Activated CD4-positive, alpha-beta T cell treated with anti-CD3 and anti-CD28 coated beads for 1 hour (primary cell): ENCODE measurements at places on chromosomes 12 and 14.

GRCh38 chr12:105455261-105455660 lies 124.8 kb downstream of the C12orf75 start:
- no peak for DNase-seq

DNA sequence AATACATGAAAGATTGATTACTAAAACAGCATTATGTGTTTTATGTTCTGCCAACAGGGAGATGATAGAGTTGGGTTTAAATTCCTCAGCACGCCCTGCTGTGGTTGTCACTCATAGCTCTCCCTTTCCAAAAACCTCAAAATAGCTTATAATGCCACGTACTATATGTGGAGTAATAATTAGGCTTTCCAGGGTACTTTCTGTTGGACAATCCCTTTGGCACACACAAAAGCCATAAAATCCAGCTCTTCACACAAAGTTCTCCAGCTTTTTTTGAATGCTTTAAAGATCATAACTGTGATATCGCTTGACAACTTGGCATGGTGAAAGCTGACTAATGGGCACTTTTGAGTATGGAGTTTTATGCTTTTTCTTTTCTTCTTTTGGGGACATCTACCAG lies 145.3 kb upstream of the DCN start:
- no peak for DNase-seq

GRCh38 chr14:99127651-99128167 lies 144.3 kb downstream of the BCL11B start:
- DNase-seq = no peak

DNA sequence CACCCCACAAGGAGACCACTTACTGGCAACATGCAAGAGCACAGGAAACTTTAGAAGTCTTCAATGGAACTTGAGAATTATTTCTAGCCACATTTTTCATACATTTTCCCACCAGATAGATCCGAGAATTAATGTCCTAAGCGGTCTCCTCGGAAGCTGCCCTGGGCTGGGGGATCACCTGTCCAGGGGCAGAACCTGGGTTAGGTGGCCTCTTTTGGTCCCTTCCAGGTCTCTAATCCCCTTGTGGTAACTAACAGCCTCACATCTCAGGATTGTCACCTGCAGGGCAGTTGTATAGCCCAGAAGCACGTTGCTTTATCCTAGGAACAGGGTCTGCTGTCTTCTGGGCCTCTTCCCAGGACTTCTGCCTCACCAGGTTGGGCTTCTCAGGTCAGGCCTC lies 38.7 kb upstream of the PRMT8 start:
- DNase-seq = no peak

- no peak for DNase-seq
These were observed 67.3 kb upstream of the TMCC3 start for GRCh38 chr12:94717656-94718055.

- DNase-seq = no peak
These were observed 184.4 kb upstream of the SLC38A2 start for GRCh38 chr12:46556819-46557524.

DNA sequence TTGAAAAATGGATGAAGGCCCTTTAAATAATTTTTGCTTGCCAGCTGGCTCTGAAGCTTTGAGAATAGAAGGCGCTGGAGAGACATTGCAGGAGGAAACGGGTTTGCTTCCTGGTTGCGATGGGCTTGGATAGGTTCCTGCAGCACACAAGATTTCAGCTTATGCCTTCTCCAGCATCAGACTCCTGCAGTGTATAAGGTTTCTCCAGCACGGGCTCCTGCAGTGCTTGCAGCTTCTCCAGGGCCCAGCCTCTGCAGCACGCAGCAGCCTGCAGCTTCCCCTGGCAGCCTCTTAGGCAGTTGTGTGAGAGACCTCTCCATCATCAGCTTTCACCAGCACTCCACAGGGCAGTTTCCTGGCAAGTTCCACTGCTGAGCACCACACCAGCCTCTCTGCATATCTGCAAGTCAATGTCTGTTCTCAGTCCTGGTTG lies 78.7 kb upstream of the ZDHHC17 start:
- DNase-seq = no peak

DNA sequence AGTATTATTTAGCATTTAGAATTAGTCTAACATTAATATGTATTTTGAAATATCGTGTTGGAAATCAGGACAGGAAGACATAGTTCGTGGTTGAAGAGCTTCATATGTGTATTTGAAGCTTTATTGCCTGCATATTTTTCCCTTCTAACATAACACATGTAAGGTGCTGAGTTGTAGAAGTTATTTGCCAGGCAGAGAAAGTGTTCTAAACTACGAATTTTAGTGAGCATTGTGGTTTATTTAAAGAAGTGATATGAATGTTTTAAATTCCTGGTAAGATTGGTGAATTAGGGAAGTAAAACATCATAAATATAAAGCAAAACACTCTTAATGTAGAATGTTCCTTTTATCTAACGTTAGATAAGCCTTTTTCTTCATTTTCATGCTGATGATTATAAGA lies 2.5 kb downstream of the RASSF3 start:
- DNase-seq = no peak

DNA sequence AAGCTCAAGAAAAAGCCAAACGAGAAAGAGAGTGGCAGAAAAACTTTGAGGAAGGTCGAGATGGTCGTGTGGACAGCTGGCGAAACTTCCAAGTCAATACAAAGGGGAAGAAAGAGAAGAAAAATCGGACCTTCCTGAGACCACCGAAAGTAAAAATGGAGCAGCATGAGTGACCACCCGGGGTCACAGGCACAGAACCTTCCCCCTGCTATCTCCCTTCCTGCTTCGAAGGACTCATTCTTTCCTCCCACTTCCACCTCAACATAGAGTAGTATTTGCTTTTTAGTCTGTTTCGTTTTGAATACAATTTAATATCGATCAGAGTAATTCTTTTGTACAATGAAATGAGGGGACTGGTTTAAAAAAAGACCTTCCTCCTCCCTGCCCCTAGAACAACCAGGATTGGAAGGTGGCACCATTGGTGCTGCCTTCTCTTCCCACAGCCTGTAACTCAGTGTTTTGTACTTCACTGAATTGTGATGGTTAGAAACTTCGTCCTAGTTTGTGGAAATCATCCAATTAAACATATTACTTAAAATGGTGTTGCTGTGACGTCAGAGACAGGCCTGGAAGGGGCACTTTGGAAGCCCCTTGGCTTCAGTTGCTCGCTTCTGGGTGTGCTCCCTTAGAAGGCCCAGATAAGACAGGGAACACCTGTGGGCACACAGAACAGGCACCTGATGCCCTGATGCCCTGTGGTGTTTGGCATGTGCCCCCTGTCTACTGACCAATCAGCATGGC lies 26.1 kb upstream of the NFKBIA start:
- no peak for DNase-seq

- no peak for DNase-seq
These were observed 59.1 kb downstream of the DIO2 start for GRCh38 chr14:80152166-80152565.

- DNase-seq = no peak
These were observed 17.7 kb downstream of the IRAK4 start for GRCh38 chr12:43776498-43776897.

DNA sequence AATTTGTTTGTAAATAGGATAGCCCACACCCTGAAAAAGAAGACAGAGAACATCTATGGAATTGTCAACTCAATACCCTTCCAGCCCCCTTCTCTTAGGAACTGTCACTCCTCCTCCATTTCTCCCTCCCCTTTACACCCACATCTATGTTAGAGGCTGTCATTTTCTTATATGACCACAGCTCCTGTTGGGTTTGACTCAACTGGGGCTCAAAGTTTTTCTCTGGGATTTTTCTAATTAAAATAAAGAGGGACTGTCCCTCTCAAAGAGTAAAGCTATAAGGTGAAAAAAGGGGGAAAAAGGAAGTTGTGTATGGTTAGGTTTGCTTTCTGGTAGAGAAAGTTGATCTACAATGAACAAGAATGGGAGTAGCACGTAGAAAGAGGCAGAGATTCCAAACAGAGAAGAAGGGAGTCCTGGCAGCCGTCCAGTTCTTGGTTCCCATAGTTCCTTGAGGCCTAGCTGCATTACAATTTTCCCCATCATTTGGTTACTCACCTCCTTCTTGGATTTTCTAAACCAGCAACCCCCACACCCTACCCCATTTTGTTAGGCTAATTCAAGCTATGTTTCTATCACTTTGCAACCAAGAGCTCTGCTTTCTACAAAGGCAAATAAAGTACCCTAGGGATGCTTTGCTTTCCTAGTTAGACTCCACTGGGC lies 44.3 kb upstream of the STK38L start:
- DNase-seq = no peak

DNA sequence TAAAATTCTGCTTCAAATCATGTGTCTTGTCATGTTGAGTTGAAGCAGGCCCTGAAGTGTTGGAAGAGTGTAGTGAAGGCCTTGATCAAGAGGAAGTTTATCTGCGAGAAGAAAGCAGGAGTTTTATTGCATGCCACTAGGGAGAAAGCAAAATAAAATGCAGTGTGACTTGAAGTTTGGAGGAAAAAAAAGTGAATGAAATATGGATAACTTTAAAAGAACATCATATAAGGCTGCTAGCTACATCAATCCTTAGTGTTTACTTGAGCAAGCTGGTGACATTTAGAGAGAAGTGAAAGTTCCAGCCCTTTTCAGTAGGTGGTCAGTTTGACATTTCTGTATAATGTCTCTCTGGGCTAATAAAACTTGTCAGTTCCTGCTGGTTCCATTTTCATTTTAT lies 841.1 kb downstream of the TMTC2 start:
- DNase-seq = no peak

- DNase-seq = no peak
These were observed 163.4 kb downstream of the SAMD4A start for GRCh38 chr14:54730156-54730961.

GRCh38 chr14:63493246-63493645 lies 49.9 kb downstream of the PPP2R5E start:
- no peak for DNase-seq

DNA sequence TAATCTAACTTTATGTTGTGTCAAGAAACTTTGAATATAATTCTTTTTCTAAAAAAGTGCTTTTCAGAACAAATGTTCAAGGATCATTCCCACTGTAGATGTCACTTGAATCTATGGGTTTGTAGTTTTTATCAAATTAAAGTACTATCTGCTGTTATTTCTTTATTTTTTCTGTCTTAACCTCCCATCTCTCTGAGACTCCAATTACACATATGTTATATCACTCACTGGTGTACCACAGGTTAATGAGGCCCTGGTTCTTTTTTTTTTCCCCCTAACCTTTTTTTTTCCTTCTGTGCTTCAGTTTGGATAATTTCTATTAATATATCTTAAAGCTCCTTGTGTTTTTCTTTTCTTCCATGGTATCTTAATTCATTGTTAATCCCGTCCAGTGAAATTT lies 279.9 kb upstream of the RGS6 start:
- DNase-seq = no peak

DNA sequence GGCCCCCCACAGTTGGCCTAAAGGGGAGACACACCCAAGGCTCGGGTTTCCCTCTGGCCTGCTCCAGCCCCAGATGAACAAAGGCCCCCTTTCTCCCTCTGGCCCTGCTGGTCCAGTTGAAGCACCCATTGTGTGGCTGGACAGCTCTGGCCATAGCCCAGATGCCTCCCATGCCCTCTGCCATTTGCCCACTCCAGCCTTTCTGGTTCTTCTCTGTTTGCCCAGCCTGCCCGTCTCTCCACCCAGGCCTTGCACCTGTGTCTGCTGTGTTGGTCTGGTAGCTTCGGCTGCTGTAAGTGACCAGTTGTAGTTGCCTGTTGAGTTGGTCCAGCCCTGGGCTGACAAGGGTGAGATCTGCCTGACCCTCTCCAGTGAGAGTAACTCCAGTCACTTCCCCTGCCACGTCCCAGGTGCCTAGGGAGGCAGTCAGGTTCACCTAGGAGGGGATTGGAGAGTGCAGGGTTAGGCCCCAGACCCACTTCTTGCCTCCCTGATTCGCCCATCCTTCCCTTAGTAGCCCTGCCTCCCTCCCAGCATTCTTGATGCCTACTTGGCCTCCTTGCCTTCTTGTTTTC lies 3.0 kb downstream of the B4GALNT1 start:
- DNase-seq = no peak

- DNase-seq = no peak
These were observed 656 bp upstream of the DTD2 start for GRCh38 chr14:31457665-31458659.

GRCh38 chr12:108193917-108194316 lies 64.8 kb downstream of the WSCD2 start:
- no peak for DNase-seq

- no peak for DNase-seq
These were observed 251.2 kb downstream of the SYT1 start for GRCh38 chr12:79115743-79116142.

- DNase-seq = no peak
These were observed 263.9 kb downstream of the KCNC2 start for GRCh38 chr12:74945771-74946198.

DNA sequence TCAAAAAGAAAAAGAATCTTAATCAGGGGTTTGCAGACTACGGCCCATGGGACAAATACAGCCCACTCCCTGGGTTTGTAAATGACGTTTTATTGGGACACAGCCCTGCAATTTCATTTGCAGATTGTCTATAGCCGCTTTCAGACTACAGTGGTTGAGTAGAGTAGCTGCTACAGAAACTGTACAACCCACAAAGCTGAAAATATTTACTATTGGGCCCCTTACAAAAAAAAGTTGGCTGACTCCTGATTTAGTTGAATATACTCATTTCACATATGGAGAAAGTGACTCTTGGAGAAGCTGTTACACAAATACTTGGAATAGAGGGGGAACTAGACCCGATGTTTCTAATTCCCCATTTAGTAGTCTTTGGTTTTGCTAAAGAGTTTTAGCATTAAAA lies 162.5 kb upstream of the NOS1 start:
- no peak for DNase-seq

DNA sequence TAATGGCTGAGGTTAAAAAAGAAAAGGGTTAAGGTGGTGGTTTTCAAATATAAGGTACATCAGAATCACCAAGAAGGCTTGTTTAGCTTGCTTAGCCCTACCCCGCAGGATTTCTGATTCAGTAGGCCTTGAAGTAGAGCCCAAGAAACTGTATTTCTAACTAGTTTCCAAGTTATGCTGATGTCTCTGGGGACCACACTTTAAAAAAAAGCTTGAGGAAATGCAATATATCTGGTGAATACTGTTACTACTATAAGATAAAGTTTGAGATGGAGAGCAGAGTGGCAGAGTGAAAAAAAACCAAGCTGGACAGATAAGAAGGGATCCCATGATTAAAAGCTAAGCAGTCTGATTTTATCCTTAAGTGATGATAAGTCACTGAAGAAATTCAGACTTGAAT lies 18.3 kb upstream of the GXYLT1 start:
- no peak for DNase-seq

- no peak for DNase-seq
These were observed 52.5 kb upstream of the FOXN3 start for GRCh38 chr14:89469210-89470198.

DNA sequence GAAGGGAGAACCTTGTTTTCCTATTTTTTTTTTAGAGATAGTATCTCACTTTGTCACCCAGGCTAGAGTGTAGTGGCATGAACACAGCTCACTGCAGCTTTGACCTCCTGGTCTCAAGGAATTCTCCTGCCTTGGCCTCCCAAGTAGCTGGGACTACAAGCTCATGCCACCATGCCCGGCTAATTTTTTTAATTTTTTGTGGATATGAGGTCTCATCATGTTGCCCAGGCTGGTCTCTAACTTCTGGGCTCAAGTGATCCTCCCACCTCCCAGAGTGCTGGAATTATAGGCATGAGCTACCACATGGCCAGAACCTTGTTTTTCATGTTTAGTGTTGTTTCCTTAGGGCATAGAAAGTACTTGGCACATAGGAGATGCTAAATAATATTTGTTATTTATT lies 13.5 kb downstream of the MANSC1 start:
- no peak for DNase-seq
